ENCODE measurements at places on chromosomes 4 and X. TPM values are rescaled to one million over a fixed set of nuclear protein-coding genes. Genes with fewer than 3 reads are reported as not detected.

PAGE1 gene
- not detected for total RNA-seq

SEC24D gene
- total RNA-seq, result 53.0 TPM

WDR19 gene
- 35.4 TPM for total RNA-seq

PRR32 gene
- total RNA-seq, result not detected

CCDC160 gene
- 0.80 TPM for total RNA-seq

XK gene
- total RNA-seq, result 0.55 TPM

EDA2R gene
- 8.4 TPM for total RNA-seq

DNA sequence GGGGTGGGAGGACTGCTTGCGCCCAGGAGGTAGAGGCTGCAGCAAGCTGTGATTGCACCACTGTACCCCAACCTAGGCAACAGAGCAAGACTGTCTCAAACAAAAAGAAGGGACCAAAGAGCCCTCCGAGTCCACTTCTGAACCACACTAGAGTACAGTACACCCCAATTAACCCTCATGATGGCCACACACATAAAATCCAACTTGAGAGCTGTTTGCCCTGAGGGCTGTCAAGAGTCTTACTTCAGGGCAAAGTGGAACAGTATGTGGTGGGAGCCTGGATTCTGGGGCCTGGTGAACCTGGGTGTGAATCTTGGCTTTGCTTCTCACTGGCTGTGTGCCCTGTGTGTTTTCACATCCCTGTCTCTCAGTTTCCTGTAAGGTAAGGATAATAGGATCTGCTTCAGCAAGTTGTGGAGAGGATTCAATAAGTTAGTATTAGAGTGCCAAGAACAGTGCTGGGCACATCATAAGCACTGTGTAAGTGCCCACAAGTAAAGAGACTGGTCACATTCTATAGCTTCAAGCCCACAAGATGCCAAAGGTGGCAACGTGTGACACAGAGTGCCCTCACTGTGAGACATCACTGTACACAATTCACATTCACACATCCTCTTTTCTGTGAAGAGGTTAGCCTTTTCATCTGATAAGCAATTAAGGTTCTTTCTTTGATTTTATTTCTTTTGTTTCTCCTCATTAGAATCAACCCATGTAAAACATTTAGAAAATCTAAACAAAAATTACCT lies 52.1 kb downstream of the LEF1 start:
- H3K27me3 ChIP-seq, result no peaks in the 10 kb centered on the region
- no peaks in the 10 kb centered on the region for H3K36me3 ChIP-seq
- no peak overlapping the region for H3K27ac ChIP-seq
- no peak for DNase-seq
- no peak overlapping the region for H3K4me3 ChIP-seq
- no peaks in the 10 kb centered on the region for H3K4me1 ChIP-seq

DNA sequence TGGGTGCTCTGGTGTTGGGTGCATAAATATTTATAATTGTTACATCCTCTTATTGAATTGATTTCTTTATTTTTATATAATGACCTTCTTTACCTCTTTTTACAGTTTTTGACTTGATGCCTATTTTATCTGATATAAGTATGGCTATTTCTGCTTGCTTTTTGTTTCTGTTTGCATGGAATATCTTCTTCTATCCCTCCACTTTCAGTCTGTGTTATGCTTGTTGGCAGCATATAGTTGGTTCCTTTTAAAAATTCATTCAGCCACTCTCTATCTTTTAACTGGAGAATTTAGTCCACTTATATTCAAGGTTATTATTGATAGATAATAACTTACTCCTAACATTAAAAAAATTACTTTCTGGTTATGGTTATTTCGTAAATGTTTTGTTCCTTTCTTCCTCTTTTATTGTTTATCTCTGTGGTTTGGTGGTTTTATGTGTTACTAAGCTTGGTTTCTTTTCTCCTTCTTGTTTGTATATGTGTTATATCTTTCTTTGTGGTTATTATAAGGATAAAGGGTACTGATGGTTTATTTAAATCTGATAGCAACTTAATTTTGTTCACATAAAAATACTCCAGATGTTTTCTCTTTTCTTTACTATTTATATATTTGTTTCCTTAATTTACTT lies 69.5 kb downstream of the IL15 start:
- H3K4me3 ChIP-seq, result no peak overlapping the region
- H3K27me3 ChIP-seq, result no peaks in the 10 kb centered on the region
- no peaks in the 10 kb centered on the region for H3K36me3 ChIP-seq
- DNase-seq, result no peak
- H3K27ac ChIP-seq, result no peak overlapping the region
- H3K4me1 ChIP-seq, result no peaks in the 10 kb centered on the region

GRCh38 chrX:82134378-82134777 lies 932.5 kb downstream of the SH3BGRL start:
- H3K4me3 ChIP-seq, result no peak overlapping the region
- no peak for DNase-seq
- H3K4me1 ChIP-seq, result no peaks in the 10 kb centered on the region
- no peak overlapping the region for H3K27ac ChIP-seq

DNA sequence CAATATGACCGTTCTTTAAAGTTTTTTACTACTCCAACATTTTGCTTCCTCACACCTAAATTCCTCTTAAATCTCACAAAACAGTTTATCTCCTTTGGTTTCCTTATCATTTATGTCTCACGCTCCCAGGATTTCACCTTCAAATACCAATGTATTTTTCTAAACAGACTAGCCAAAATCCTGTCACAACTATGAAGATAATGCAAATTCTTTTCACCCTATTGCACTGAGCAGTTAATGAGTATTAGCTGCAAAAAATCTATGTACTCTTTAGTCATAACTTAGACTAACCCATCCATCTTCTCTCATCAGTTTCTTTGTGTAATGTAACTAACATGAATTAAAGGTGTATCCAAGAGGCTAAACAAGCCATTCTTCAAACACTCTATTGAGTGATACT lies 151.3 kb downstream of the COMMD8 start:
- H3K4me3 ChIP-seq, result no peak overlapping the region
- H3K4me1 ChIP-seq, result no peaks in the 10 kb centered on the region
- DNase-seq, result no peak
- H3K27ac ChIP-seq, result no peak overlapping the region

GRCh38 chr4:146224326-146224966 lies 10.1 kb downstream of the REELD1 start:
- no peak overlapping the region for H3K27ac ChIP-seq
- H3K36me3 ChIP-seq, result no peaks in the 10 kb centered on the region
- peaks cover 1% of the 10 kb centered on the region for H3K4me1 ChIP-seq
- no peaks in the 10 kb centered on the region for H3K27me3 ChIP-seq
- no peak overlapping the region for H3K4me3 ChIP-seq

DNA sequence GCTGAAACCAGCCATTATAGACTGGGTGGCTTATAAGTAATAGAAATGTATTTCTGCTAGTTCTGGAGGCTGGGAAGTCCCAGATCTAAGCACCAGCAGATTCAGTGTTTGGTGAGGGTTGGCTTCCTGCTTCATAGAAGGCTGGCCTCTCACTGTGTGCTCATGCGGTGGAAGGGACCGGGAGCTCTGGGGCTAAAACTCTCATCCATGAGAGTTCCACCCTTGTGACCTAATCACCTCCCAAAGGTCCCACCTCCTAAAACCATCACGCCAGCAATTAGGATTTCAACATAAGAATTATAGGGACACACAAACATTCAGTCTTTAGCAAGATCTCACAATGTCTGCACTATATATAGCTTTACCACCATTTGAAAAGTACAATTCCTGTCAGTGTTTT lies 215.2 kb downstream of the CBR4 start:
- no peaks in the 10 kb centered on the region for H3K4me1 ChIP-seq
- H3K27me3 ChIP-seq, result no peaks in the 10 kb centered on the region
- DNase-seq, result no peak
- no peaks in the 10 kb centered on the region for H3K36me3 ChIP-seq
- no peak overlapping the region for H3K27ac ChIP-seq

Measured in ovary (tissue), 10 donors.